Endothelial cell (in vitro differentiated cells): ENCODE measurements at places on chromosomes 12 and 14.

GRCh38 chr12:56616925-56617324 is 13.2 kb downstream of the BAZ2A start:
- H3K27me3 ChIP-seq, result peaks cover 2% of the 10 kb centered on the region
- no peak overlapping the region for H3K4me3 ChIP-seq

GRCh38 chr14:97138801-97139200 is 341.6 kb downstream of the VRK1 start:
- H3K4me3 ChIP-seq, result no peak overlapping the region
- H3K27me3 ChIP-seq, result peaks cover 2% of the 10 kb centered on the region
- no peak for DNase-seq
- peaks cover 4% of the 10 kb centered on the region for H3K4me1 ChIP-seq

GRCh38 chr12:71980538-71980937 is 41.9 kb downstream of the TPH2 start:
- H3K4me1 ChIP-seq, result peaks cover 7% of the 10 kb centered on the region
- DNase-seq, result no peak
- no peak overlapping the region for H3K4me3 ChIP-seq
- H3K36me3 ChIP-seq, result no peaks in the 10 kb centered on the region
- H3K27me3 ChIP-seq, result no peaks in the 10 kb centered on the region
- no peak overlapping the region for H3K27ac ChIP-seq

DNA sequence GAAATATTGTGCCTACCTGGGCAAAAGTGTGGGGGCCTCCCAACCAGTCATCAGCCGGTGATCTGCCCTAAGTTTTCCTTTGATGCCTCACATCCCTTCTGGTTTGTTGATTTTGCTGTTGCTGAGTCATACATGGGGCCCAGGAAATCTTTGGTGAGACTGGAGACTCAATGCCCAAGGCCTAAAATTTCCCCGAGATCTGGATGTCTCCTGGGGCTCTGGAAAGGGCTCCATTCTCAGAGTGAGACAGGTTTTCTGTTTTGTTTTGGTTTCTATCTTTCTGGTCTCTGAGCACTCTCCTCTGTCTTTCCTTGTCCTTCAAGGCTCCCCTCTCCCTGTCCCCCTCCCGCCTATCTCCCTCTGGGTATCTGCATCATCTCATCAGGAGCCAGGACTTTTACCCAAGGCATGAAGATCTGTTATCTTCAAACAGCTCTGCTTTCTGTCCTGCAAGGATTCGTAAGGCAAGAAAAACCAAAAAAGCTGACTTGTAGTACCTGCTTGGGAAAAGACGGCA is 152.8 kb upstream of the MAX start:
- DNase-seq, result no peak
- H3K27me3 ChIP-seq, result no peaks in the 10 kb centered on the region
- H3K27ac ChIP-seq, result peak overlapping the region; percentile 14

DNA sequence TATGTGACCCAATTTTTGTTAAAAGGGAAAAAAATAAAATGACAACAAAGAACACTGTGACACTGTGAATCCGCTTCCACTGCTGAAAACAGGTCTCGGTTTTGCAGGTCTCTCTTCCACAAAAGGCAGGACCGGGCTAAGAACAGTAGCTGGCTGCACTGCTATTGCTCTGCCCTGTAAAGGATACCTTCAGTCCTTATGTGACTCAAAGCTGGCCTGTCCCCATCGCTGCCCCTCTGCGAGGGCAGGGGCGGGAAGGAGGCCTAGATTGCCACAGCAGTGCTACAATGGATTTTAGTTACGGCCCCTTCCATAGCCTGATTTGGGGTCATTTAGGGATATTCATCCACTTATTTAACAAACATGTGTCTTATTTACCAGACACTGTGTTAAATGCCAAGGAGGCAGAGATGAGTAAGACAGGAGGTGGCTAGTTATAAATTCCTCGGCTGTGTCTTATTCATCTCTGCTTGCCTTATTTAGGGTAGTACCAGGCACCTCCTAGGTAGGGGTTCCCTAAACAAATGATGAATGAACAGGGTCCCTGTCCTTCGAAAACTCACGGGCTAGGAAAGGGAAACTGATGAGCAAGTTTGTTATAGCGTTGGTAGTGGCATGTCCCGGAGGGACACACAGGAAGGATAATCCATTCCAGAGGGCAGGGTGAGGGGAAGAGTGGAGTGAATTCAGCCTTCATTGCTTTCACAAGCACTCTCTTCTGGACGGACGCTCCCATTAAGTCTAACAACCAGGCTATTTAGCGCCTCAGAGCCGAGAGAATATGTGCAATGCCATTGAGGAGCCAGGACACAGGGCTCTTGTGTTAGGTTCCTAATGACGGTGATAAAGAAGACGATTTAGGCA is 73.3 kb downstream of the EID3 start:
- H3K36me3 ChIP-seq, result peaks cover 3% of the 10 kb centered on the region
- no peak overlapping the region for H3K4me3 ChIP-seq
- H3K27ac ChIP-seq, result no peak overlapping the region
- peaks cover 6% of the 10 kb centered on the region for H3K4me1 ChIP-seq
- no peak for DNase-seq
- H3K27me3 ChIP-seq, result peaks cover 1% of the 10 kb centered on the region
